EL (cell line): ENCODE measurements at places on chromosomes 1 and 21.

DNA sequence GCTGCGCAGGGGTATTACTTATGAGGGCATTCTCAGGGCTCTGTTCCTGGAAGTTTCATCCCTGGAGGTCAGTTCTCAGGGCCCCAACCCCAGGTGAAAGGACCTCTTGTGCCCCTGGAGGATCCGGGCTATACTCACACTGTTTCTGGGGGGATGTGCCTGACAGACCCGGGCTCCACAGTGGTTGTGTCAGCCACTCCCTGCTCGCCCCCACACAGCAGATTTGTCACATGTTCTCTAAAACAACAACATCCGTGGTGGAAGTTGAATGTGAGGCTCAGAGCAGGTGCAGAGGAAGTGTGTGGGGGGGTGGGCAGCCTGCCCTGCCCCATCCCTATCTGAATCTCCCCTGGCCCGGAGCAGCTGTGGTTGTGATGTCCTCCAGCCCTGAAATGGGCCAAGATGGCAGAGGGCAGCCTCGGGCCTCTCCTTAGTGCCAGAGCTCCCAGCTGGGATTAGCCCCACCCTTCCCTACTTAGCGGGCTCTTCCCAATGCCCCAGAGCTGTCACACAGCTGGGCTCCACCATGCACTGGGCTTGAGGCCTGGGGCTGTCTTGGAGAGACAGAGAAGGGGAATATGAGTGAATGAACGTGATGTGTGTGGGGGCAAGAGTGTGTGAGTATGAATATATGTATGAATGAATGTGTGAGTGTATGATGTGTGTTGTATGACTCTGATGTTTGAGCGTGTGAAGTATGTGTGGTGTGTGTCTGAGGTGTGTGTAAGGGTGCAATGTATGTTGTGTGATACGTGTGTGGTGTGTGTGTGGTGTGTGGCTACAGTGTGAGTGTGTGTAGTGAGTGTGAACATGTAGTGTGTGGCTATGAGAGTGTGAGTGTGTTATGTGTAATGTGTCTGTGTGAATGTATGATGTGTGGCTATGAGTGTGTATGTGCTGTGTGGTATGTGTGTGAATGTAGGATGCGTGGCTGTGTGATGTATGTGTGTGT lies 1.5 kb upstream of the FCMR start:
- no peak for DNase-seq

- DNase-seq: no peak
These were observed 360.7 kb downstream of the PTBP2 start for GRCh38 chr1:97082160-97082848.

DNA sequence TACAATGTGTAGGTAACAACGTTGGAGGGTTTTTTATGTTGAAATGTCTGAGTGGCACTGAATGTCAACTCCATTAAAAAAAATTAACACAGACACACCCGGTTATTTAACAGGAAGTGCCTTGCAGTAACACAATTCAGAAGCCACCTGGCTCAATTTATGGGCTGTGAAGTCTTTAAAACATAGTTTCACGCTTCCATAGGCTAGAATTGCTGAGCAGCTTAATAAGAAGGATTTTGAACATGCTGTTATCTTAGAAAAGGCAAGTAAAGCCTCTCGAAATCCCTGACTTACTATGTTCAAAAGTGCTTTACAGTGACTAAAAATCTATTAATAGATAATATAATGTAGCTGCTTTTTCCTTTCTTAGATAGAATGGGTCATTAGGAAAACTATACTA lies 19.7 kb downstream of the SRSF4 start:
- DNase-seq: no peak

- no peak for DNase-seq
These were observed 530 bp upstream of the CD244 start for GRCh38 chr1:160863061-160863773.

GRCh38 chr1:183880531-183881243 lies 75.8 kb downstream of the RGL1 start:
- DNase-seq: no peak

GRCh38 chr1:160665330-160666078 lies 18.7 kb upstream of the SLAMF1 start:
- DNase-seq: no peak

GRCh38 chr21:34129039-34129891 lies 55.9 kb downstream of the MRPS6 start:
- peak; percentile 78 for DNase-seq

DNA sequence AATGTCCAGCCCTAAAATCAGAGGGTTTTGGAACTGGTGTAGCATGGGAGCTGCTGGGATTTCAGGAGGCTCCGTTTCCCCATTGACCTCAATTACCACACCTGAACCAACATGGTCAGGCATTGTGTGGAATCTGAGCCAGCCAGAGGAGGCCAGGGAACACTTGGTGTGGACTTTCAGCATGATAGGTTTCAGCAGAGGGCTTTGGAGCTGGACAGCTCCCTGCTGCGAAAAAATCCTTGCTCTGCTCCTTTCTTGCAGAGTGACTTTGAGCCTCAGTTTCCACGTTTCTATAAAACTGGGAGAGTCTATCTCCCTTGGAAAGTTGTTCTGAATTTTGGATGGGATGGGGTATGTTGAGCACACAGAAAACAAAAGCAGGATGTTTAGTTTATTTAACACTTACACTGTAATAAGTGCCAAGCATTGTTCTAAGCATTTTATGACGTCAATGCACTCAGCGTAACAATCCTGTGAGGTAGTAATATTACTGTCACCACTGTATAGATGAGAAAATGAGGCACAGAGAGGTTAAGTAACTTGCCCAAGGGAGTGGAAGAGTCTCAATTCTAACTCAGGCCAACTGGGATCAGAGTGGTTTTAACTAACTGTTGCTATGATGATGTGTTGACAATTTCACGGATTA lies 168.0 kb downstream of the GRIK3 start:
- no peak for DNase-seq
